ENCODE measurements at places on chromosomes 12 and 14.

DNA sequence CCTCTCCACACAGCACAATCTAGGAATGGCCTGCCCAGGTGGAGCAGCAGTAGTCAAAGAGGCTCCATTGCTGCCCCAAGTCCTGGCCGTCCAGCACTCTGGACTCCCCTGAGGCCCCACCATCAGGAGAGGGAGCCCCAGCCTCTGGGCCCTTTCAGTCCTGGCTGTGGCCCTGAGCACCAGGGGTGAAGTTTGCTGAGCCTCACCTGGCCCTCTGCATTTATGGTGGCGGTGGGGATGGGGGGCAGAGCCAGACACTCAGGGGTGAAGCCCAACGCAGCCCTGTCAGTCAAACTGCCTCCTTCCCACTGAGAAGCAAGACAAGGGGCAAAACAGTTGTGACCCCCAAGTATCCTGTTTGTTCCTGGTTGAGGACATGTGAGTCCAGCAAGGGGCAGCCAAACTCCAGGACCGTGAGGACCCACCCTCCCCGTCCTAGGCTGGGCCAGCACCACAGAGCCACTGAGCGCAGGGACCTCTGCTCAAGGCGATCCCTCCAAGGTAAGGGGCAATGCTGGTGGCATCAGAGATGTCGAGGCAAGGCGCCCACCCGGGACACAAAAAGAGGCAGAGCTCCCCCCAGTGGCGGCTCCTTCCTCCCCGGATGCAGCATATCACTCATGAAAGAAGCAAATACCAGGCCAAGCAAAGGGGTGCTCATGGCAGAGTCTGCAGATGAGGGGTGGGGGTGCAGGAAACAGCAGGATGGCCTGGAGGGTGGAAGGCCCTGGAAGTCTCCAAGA, 4.8 kb upstream of the AMN start:
- peak; percentile 54 for DNase-seq

- peak; percentile 54 for DNase-seq
Measured at GRCh38 chr12:77299910-77300669, 234.7 kb upstream of the E2F7 start.

- peak; percentile 49 for DNase-seq
Measured at GRCh38 chr12:49706351-49707127, 666 bp downstream of the FMNL3 start.

- no peak for DNase-seq
Measured at GRCh38 chr12:126547905-126548304, 1482.7 kb downstream of the AACS start.

GRCh38 chr12:101703487-101703886, 6.0 kb downstream of the CHPT1 start:
- DNase-seq = no peak

GRCh38 chr14:29168149-29168548, 401.6 kb downstream of the FOXG1 start:
- no peak for DNase-seq

DNA sequence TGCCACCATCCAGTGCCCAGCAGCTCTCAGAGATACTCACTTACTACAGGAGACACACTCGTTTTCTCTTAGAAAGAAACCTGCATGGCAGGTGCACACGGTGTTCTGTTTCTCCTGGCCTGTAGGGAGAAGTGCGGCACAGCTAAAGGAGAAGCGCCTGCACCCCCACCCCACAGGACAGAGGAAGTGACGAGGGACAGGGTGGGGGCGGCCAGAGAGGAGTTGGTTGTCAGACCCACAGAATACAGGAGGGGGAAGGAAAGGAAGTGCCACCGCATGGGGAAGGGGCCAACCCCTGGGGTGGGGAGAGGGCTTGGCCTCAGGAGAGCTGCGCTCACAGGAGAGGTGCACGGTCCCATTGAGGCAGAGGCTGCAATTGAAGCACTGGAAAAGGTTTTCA, 8.8 kb downstream of the TNFRSF1A start:
- no peak for DNase-seq

DNA sequence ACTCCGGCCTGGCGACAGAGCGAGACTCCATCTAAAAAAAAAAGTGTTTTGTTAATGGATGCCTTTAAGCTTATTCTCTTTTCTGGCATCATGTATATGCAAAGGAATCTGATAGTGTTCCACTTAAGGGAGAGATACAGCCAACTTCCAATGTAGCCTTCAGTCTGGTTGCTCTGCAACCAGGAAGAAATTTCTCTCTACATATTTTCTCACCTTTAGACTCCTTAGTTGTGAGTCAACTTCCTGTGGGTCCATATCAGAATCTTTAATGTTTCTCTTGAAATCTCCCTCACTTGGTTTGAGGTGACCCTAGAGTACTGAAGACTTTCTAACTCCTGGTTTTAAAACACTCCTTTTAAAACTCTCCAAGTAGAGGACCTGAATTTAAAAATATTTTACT, 340.4 kb downstream of the SLC6A15 start:
- DNase-seq = no peak

DNA sequence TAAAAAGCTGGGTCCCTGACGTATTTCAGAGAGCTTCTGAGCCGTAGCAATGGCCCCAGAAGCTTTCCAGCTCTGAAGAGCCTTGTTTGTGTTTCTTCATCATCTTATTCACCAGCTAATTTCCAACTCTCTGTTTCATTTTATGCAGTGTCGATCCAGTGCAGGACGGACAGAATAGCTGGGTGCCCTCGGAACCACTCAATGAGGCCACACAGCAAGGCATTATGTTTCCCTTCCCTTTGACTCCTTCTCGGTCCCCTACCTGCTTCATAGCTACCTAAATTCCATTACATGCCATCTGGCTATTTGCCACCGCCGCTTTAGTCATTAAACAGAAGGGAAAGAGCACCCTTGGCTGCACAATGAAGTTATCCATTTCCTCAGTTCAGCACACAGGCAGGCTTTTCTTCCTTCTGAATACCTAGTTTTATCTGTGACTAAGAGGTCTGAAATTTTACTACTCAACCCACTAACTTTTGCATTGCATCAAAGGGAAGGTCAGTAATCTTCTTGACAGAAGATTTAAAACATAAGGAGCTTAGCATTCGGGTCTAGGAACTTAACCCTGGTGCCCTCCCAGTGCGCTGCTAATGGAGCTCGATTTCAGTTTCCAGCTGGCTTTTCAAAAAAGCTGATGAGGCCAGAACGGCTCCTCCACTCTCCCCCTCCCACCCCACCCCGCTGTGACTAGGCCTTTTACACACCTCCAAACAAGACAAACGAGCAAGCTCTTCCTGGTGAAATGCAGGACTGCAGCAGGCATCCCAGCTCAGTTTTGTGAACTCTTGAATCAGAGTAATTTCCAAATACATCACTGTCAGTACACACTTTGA, 176.8 kb downstream of the GXYLT1 start:
- no peak for DNase-seq

- DNase-seq = no peak
Measured at GRCh38 chr14:58297412-58297761, 968 bp upstream of the ARID4A start.

GRCh38 chr12:96120359-96121100, 73.6 kb upstream of the ELK3 start:
- no peak for DNase-seq

- peak; percentile 22 for DNase-seq
Measured at GRCh38 chr14:95235351-95235750, 78.0 kb upstream of the DICER1 start.

GRCh38 chr12:125272383-125272933, 207.2 kb downstream of the AACS start:
- DNase-seq = no peak

GRCh38 chr14:74660167-74660566, 48.1 kb upstream of the LTBP2 start:
- DNase-seq = no peak

GRCh38 chr12:114165921-114166320, 199.8 kb upstream of the RBM19 start:
- peak; percentile 23 for DNase-seq

GRCh38 chr14:60658909-60659585, 9.8 kb upstream of the SIX1 start:
- DNase-seq = peak; percentile 41

DNA sequence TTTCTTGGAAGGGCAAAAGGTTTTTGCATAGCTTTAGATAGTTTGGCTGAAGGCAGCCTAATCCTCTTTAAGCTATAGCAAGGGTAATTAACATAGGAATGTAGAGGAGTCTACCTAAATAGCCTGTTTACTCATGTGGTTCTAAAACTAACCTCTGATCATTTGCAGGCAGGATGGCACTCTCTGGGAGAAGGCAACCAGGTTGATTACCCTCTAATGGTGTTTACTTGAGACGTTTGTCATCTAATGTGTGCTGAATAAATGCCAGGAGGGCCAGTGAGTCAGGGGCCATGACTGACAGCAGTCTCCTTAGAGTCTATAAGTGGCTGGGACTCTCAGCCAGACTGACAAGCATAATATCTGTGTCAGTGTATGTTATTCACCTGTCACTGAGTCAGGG, 286.4 kb downstream of the PCNX1 start:
- DNase-seq = no peak

DNA sequence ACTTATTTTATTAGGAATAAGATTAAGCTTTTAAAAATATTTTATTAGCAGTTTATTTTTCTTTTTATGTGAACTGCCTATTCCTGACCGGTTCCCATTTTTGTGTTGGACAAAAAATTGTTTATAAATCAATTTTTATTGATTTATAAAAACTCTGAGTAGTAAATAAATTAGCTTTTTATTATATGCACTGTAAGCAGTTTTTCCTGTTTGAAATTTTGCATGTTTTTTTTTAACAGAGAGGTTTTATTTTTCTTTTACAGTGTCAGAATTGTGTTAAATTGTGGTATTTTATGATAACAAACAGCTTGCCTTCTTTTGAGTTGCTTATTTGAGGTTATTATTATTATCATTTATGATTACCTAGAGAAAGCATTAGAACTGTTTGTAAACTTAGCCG, 68.1 kb downstream of the FOXA1 start:
- no peak for DNase-seq

DNA sequence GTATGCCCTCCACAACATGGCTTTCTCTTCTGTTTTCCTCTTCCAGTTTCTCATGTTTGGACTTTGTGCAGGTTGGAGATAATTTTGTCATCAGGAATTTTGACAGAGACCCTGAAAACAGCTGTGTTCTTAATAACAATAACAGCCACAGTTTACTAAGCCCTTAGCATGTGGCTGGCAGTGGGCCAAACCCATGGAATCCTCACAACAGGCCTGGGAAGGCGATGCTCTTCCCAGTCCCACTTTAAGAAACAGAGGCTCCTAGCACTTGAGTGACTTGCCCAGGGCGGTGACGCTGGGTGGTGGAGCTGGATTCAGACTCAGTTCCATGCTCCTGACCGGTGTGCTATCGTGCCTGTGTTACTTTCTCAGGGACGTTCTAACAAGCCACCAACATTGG, 20.1 kb upstream of the PLEKHG3 start:
- DNase-seq = peak; percentile 33

DNA sequence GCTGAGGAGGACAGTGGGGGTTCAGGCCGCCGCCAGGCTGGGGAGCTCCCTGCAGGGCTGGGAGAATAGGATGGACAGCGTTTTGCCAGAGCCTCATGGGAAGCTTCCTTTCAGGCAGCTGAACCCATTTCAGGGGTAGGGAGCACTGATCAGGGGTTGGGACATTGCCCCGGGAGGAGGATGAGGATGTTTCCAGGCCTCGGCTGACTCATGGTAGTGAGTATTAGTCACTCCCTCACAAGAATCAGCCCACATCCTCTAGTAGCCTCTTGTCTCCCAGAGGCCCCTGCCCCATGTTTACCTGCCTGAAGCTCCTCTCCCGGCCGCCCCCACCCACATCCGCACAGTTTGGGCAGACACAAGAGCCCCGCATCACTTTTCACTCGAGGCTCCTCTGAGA, 89.8 kb downstream of the ZFP36L1 start:
- peak; percentile 84 for DNase-seq

DNA sequence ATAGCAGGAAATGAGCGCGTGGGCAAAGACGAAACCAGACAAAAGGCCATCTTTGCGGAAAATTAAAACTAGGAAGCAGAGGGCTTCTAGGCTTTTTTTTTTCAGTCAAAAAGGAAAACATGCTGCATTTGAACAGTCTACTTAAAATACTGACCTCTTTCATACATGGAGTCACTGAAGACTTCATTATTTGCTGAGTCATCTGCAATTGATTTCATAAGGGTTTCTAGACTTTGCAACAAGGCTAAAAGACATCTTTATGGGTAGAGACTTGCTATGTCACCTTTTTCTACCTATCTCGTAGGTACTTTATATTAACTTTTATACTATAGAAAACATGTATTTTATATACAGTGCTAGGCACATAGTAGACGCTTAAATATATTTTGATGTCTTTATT, 238.4 kb downstream of the TMEM132D start:
- DNase-seq = no peak

DNA sequence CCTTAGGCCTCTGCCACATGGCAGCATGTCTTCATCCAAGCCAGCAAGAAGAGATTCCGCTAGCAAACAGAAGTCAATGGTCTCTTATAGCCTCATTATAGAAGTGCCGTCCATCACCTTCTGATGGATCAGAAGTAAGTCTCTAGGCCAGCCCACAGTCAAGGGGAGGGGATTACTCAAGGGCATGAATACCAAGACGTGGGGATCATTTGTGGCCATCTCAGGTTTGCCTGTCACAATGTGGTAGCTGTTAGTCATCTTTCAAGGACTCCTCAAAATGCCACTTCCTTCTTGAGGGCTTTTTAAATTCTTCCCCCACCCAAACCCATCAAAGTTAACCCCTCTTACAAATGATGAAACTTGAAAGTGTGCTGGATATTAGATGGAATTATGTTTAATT, 8.1 kb upstream of the ADCY6 start:
- DNase-seq = no peak

GRCh38 chr14:35883677-35884293, 57.6 kb downstream of the BRMS1L start:
- DNase-seq = peak; percentile 54

DNA sequence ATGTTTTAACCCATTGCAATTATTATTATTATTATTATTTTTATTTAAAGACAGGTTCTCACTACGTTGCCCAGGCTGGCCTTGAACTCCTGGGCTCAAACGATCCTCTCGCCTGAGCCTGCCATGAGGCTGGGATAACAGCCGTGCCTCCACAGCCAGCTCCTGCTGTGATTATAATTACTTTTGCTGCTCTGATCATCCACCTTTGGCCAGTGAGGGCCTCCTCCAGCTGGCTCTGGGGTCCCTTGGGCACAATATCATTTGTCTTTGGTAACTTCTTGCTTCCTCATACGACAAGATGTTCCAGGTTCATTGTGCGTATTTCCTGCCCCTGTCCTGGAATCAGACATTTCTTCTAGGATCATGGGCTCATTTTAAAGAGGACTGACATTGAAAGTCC, 28.4 kb downstream of the LRTM2 start:
- no peak for DNase-seq

GRCh38 chr14:68172627-68173026, 353.0 kb downstream of the RAD51B start:
- no peak for DNase-seq

GRCh38 chr12:113049976-113050742, 6.4 kb upstream of the DTX1 start:
- peak; percentile 8 for DNase-seq

Measured in cardiac fibroblast (primary cell).